ENCODE measurements at places on chromosomes 5 and 9.

GRCh38 chr5:142048272-142048671 is 35.4 kb upstream of the GNPDA1 start:
- DNase-seq = no peak

- DNase-seq = no peak
Observed at GRCh38 chr9:28808042-28808441, 1234.8 kb upstream of the C9orf72 start.

GRCh38 chr9:127451858-127452656 is 747 bp downstream of the LRSAM1 start:
- peak; percentile 67 for DNase-seq

DNA sequence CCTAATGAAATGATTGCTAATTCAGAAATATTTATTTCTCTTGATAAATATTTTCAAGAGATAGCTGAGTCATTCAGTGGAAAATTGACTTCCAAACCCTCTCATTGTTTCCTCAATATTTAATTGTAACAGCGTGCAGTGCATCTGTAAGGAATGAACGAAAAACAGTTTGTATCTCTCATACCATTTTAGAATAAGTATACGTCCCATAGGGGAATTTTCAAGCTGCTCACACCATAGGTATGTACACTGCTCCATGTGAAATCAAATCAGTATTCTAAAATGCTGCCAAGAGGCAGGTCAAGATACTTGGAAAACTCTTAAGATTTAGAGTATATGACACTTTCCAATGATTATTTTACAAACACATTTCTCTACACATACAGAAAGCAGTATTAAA is 202.2 kb downstream of the ARL15 start:
- DNase-seq = no peak

GRCh38 chr5:89059274-89059673 is 176.3 kb upstream of the MEF2C start:
- no peak for DNase-seq

DNA sequence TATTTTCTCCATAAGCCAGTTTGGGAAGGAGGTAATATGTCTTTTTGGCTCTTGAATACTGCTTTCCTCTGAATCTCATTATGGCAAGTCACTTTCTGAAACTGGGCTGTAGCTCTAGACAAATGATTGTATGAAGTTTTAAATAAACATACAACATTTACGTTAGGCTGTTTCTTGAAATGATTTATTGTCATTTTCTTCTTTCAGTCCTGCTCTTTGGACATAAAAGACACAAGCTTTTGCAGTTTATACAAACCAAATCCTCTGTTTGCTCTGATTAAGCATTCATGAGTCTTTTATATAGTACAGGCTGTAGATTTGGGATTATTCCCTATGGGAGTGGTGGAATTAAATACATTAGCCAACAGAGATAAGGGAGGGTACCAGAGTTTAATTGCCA is 139.7 kb downstream of the CEP120 start:
- no peak for DNase-seq

DNA sequence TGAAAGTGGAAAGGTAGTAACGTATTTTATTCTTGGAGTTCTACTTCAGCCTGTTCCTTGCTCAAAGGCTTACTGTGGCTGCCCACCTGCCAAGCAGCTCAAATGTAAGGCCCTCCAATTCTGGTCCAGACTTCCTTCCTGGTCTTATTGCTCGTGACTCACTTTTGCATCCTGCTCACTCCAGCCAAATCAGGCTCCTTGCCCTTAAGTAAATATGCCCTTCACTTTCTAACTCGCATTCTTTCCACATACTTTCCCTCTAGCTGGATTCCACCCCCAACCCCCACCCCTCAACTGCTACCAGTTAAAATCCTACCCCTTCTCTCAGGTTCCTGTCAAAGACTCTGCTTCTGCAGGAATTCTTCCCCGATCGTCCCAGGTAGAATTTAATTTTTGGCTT is 96.6 kb downstream of the GALNT10 start:
- no peak for DNase-seq

DNA sequence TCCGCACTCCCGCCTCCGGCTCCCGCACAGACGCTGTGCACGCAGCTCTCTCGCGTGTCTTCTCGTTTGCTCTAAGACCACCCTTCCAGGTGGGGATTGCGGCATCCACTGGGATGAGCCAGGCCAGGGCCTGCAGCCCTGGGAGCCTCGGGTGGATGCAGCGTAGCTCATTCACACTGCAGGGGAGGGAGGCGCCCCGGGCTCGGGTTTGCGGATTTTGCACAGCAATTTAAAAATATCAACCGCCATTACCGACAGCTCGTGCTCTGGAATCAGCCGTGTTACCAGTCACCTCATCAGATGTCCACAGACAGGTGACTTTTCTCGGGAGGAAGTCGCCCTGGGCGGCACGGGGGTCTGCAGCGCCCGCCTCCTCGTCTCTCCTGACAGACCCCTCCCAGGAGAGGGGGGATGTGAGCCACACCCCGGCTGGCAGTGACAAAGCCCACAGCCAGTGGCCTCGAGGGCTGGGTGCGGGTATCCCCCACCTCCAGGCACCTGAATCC is 20.8 kb upstream of the SLC6A3 start:
- DNase-seq = peak; percentile 19

DNA sequence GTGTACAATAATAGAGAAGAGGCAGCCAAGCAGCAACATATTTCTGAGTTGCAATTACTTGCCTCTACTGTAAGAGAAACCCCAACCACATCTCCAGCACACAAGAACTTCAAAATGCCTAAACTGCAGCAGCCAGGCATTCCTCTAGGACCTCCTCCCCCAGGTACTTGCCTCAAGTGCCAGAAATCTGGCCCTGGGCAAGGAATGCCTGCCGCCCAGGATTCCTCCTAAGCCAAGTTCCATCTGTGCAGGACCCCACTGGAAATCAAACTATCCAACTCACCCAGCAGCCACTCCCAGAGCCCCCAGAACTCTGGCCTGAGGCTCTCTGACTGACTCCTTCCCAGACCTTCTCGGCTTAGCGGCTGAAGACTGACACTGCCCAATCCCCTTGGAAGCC is 336.8 kb upstream of the RGMB start:
- DNase-seq = no peak

DNA sequence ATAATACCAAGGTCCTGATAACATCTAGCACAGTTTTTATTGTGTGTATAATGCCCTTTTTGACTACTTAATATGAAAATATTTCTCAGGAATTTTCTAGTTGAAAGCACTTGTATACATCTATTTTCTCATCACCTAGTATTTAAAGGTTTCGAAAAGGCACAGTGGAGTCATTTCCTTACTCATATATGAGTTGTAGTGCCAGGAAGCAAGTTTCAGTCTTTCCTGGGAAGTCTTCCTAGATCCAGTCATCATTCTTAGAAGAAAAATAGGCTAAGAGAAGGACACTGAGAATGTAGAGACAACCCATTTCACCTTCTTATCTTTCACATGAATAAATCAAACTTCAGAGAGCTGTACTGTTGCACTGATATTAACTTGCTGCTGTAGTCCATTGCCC is 70.2 kb downstream of the SLC25A46 start:
- no peak for DNase-seq

DNA sequence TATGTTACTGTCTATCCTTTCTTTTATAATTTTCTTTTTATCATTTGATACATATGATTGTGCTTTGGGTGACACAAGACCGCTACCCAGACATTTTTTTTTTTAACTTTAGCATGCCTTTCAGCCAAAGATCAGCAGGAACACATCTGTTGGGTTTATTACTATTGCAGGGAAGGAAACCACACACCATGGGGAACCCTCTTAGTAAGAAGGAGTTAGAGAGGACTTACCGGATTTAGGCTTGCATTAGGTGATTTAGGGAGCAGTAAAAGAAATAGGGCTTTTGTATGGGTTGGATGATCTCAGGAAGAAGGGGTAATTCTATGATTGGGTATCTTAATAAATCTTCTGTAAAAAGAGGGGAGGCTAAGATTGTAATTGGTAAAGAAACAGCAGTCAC is 138.2 kb downstream of the SNX18 start:
- no peak for DNase-seq

GRCh38 chr5:164181604-164182003 is 676.2 kb downstream of the MAT2B start:
- DNase-seq = no peak

GRCh38 chr5:108054349-108054748 is 327.5 kb downstream of the FBXL17 start:
- DNase-seq = no peak

GRCh38 chr9:135498381-135499126 is 1.9 kb upstream of the MRPS2 start:
- DNase-seq = peak; percentile 7

GRCh38 chr9:101139082-101139481 is 110.6 kb downstream of the PLPPR1 start:
- DNase-seq = no peak

DNA sequence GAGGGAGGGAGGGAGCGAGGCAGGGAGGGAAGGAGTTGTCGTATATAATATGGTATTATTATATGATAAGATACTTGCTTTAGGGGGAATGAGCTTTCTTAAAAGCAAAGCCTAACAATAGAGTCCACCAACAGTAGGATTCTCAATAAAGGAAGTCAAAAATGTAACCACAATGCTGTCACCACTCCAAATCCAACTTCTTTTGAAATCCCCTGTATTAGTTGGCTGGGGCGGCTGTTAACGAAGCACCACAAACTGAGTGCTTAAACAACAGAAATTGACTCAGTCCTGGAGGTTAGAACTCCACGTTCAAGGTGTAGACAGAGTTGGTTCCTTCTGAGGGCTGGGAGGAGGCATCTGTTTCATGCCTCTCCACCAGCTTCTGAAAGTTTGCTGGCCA is 23.1 kb downstream of the GAS1 start:
- no peak for DNase-seq

DNA sequence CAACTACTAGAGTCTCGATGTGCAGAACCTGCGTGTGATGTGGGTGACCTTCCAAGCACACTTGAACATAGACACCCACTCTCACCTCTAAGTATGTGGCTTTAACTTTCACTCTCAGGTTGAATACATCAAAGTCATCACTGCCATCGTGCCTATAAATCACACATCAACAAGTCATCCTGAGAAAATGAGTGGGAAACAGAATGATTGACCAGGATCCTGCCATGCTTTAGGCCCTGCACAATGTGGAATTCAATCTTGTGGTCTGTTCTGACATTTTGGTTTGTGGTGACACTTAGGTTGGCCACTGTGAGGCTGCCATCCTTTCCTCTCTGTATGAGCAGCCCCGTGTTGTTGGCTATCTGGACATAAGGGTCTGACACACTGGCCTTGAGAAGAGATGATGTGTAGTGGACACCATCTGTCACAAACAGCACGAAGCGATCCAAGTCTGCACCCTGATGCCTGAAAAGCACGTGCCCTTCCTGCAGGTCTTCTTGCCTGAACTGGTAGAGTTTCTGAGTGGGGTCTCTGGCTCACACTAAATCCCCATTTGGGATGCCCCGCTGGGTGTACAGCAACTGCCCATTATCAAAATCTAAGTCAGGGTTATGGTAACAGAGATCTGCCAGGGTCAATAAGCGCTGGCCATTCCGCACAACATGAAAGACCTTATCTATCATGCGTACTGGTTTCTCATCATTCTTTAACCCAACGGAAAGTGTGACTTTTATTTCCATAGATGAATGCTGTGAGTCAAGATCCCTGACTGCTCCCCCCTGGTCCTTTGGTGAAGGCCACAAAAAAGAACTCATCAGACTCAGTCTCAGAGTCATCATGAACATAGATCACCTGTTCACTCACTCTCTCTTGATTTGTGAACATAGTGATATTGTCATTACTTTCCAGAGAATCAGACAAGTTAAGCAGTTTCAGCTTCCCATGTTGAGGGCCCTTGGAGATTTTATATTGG is 116.6 kb downstream of the ESM1 start:
- no peak for DNase-seq

DNA sequence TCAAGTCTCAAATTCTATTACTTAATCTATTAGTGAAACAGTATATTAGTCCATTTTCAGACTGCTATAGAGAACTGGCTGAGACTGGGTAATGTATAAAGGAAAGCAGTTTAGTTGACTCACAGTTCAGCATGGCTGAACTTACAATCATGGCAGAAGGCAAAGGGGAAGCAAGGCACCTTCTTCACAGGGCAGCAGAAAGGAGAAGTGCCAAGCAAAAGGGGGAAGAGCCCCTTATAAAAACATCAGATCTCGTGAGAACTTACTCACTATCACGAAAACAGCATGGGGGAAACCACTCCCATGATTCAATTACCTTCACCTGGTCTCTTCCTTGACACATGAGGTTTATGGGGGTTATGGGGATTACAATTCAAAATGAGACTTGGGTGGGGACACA is 67.9 kb upstream of the CHSY3 start:
- no peak for DNase-seq

GRCh38 chr5:178545176-178545575 is 45.0 kb downstream of the COL23A1 start:
- DNase-seq = no peak

- no peak for DNase-seq
Observed at GRCh38 chr9:8229226-8229625, 429.6 kb upstream of the DMAC1 start.

- no peak for DNase-seq
Observed at GRCh38 chr5:125595095-125595494, 828.1 kb upstream of the GRAMD2B start.

- no peak for DNase-seq
Observed at GRCh38 chr5:63812693-63813092, 149.6 kb downstream of the HTR1A start.

GRCh38 chr5:68911840-68912690 is 181.7 kb upstream of the SLC30A5 start:
- no peak for DNase-seq

- no peak for DNase-seq
Observed at GRCh38 chr9:4796988-4797853, 4.5 kb downstream of the RCL1 start.

DNA sequence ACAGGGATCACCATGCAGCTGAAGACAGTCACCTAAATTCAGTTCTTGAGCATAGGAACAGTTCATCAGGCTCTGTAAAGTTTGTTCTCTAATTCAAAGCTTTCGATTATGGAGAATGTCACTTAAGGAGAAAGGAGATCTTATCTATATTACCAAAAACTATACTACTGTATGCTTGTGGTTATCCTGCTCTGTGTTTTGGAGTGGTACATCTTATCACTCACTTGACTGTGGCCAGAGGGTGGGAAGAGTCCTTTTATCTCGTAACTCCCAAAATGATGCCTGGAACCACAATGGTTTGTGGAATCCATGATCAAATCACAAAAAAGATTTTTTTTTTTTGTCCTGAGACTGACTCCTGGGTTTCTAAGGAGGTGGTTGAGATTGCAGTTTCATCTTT is 230.7 kb downstream of the COMMD10 start:
- DNase-seq = no peak

DNA sequence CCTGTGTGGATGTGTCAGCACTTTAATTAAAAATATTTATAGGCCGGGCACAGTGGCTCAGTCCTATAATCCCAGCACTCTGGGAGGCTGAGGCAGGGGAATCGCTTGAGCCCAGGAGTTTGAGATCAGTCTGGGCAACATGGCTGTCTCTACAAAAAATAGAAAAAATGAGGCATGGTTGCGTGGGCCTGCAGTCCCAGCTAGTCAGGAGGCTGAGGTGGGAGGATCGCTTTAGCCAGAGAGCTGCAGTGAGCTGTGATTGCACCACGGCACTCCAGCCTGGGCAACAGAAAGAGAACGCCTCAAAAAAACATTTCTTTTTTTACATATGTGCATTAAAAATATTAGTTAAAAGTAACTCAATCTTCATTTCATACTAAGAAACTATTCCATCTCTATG is 6.2 kb downstream of the TBC1D9B start:
- no peak for DNase-seq

- DNase-seq = peak; percentile 93
Observed at GRCh38 chr5:159209438-159210209, at the start of gene RNF145. TSS of gene RNF145 (minus strand) at chr5:159209553. CDS start at chr5:159203617, 5,936 bp downstream.
